Regular cardiac myocyte (primary cell): ENCODE measurements at places on chromosomes 12 and 14. TPM values are rescaled to one million over a fixed set of nuclear protein-coding genes. Genes with fewer than 3 reads are reported as not detected.

The LRRK2 gene
- total RNA-seq = 1.7 and 5.9 TPM in 2 replicates

The SLC5A8 gene
- under 0.01 TPM in 1 of 2 replicates, not detected in the other for total RNA-seq

The HOTAIR gene
- total RNA-seq = not detected in 2 replicates

The CMAS gene
- total RNA-seq = 26.2 and 39.9 TPM in 2 replicates

The CDH24 gene
- 6.2 and 10.2 TPM in 2 replicates for total RNA-seq
